ENCODE measurements at places on chromosomes 7 and 10.

GRCh38 chr7:114334989-114335388, 79.6 kb upstream of the FOXP2 start:
- DNase-seq: no peak

DNA sequence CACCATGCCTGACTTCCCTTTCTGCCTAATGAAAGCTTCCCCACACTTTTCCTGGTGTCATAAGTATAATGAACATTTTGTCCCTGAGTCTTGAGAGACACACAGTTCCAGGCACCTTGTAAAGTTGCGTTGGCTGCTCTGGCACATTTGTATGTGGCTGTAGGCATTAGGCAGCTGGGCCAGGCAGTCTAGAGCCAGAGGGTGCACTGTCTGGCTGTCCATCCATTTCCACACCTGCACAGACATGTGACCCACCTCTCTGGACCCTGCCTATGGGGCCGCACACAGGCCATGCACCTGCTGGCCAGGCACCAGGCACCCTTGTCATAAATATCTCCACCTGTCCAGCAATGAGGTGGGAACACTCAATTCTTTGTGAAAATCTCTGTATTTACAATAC, 54.7 kb upstream of the ANTXRL start:
- peak; percentile 9 for DNase-seq

DNA sequence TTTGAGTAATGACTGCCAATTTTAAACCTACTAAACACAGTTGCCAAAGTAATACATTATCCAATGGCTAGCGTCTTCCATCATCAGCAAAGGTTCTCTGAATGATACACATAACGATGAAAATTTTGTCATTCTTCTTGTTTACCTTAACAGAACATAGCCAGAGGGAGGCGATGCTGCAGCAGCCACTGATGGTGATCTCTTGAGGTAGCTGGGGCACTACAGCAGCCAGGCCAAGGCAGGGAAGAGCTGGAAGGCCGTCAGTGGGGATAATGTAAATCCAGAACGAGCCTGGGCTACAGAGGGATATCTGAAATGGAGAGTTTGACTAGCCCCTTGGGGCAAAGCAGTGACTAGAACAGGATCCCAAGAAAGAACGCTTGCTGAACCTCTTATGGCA, 38.8 kb downstream of the PRPS1L1 start:
- DNase-seq: no peak

- no peak for DNase-seq
These were observed 175.3 kb upstream of the BET1 start for GRCh38 chr7:94179466-94179865.

- no peak for DNase-seq
These were observed 287.4 kb downstream of the SKIDA1 start for GRCh38 chr10:21238044-21238443.

Data from left ventricle myocardium superior (tissue), 1 donor.